H1 (cell line): ENCODE measurements at places on chromosomes 12 and 14. TPM values are rescaled to one million over a fixed set of nuclear protein-coding genes. Genes with fewer than 3 reads are reported as not detected.

GRCh38 chr14:83541147-83541546 is 1988.8 kb upstream of the FLRT2 start:
- no peak for DNase-seq

GRCh38 chr14:97080991-97081390 is 283.8 kb downstream of the VRK1 start:
- DNase-seq = no peak

The HSPA2 gene
- total RNA-seq = 82.9 and 91.1 TPM in 2 replicates

GRCh38 chr14:92717571-92718042 is 30.8 kb downstream of the LGMN start:
- no peak for DNase-seq

DNA sequence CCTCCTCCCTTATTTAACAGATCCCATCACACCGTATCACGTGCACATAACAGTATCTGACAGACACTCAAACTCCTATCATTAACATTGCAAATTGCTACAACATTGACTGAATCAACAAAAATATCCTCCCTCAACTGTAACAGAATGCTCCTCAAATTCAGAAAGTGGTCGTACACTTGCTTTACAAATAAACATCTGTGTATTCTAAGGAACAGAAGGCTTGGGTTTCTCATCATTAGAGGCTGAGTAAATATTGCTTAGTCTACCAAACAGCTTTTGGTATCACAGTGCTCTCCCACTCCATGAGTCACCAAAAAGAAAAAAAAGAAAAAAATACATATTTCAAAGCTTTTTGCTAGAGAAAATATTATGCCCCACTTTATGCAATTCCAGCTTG is 23.9 kb downstream of the FERMT2 start:
- DNase-seq = no peak

- no peak for DNase-seq
Observed at GRCh38 chr14:90416720-90417119, 19.9 kb downstream of the CALM1 start.

GRCh38 chr12:124484067-124484466 is 83.3 kb downstream of the NCOR2 start:
- no peak for DNase-seq

The ARL6IP4 gene
- 109 and 115 TPM in 2 replicates for total RNA-seq

The RIMKLB gene
- 75.7 and 78.2 TPM in 2 replicates for total RNA-seq

DNA sequence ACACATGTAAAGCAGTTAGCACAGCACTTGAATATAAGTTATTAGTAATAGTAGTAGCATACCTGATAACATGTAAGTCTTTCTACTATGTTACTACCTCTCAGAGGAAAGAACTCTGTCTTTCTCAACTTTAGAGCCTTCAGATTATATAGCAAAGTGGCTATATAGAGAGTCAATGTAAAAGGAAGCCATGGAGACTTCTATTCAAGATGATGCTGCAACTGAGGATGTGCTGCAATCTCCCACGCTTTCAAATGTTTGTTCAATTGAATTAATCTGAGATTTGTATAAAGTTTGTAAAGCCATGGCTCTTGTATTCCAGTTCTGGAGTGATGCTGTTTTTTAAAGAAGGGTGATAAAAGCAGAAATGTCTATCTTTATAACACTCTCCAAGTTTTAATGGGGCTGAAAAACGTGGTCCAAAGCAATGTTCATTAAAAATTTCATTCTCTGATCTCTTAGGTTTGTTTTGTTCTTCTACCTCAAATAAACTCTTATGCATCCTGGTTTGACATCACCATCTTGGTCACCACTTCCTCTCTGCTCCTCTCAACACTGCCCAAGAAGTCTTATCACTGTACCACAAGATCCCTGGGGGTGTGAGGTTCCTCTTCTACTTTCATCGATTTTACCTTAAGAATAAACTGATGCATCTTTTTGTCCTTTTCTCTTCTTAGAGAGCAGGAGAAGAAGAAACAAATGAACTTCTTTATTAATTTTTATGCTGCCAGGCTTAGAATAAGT is 40.6 kb downstream of the C12orf42 start:
- no peak for DNase-seq

The PLEK2 gene
- total RNA-seq = 2.1 and 2.9 TPM in 2 replicates

The GPRC5D gene
- not detected in 2 replicates for total RNA-seq

DNA sequence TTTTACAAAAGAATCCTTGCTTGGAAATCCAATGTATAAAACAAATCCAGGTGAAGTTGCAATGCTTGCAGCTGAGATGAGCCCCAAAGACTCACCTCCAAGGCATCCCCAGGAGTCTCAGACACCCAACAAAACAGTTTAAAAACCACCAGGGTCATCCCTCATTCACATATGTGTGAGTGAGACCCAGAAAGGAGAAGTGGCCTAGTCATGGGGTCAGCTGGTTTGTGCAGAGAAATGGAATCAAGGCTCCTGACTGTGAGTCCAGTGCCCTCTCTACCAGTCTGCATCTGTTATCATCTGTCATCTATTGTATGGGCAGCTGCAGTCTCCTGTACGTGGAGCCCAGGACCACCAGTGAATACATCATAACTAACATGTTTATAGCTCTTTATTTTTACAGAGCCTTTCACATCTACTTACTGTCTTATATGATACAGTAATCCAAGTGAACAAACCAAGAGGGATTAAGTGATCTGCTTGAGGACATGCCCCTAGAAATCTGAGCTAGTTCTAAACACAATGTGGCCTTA is 27.1 kb downstream of the PLEKHG7 start:
- no peak for DNase-seq

The TPPP2 gene
- 0.34 TPM in 1 of 2 replicates, not detected in the other for total RNA-seq

GRCh38 chr14:79544698-79545070 is 666.6 kb downstream of the DIO2 start:
- no peak for DNase-seq

The APOF gene
- total RNA-seq = not detected in 2 replicates

DNA sequence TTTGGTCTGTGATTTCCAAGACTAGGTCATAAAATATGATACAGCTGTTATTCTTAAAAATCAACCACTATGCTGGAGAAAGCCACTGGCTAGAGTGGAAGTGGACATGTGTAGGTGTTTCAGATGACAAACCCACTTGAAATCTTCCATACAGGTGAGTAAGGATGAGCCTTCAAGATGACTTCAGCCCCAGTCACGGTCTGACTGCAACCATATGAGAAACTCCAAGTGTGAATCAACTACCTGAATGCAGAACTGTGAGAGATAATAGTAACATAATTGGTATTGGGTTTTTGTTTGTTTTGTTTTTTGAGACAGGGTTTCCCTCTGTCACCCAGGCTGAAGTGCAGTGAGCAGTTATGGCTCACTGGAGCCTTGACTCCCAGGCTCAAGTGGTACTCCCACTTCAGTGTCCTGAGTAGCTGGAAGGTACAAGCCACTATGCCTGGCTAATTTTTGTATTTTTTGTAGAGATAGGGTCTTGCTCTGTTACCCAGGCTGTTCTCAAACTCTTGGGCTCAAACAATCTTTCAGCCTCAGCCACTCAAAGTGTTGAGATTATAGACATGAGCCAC is 273.3 kb upstream of the LRIG3 start:
- no peak for DNase-seq

- no peak for DNase-seq
Observed at GRCh38 chr12:40103043-40103442, 2.8 kb downstream of the SLC2A13 start.

DNA sequence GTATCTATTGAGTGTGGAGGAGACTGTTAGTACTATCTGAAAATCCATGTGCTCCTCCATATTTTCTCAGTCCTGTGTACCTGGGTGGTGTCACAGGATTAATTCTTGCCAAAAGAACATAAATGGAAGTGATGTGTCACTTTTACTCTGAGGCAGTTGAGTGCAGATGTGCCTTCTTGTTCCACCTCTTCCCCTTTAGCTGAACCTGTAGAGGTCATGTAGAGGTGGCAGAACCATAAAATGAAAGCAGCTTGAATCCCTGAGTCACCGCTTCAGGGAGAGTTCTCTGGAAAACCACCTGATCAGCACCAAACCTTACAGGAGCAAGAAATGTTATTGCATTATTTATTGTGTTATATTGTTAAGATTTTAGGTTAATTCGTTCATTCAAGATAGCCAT is 14.7 kb upstream of the SLC25A3 start:
- DNase-seq = no peak

GRCh38 chr12:43162138-43162537 is 389.9 kb downstream of the ADAMTS20 start:
- DNase-seq = no peak

GRCh38 chr12:60278209-60278608 is 682.4 kb downstream of the SLC16A7 start:
- DNase-seq = no peak

GRCh38 chr12:51323317-51323960 is 535 bp downstream of the BIN2 start:
- DNase-seq = no peak

DNA sequence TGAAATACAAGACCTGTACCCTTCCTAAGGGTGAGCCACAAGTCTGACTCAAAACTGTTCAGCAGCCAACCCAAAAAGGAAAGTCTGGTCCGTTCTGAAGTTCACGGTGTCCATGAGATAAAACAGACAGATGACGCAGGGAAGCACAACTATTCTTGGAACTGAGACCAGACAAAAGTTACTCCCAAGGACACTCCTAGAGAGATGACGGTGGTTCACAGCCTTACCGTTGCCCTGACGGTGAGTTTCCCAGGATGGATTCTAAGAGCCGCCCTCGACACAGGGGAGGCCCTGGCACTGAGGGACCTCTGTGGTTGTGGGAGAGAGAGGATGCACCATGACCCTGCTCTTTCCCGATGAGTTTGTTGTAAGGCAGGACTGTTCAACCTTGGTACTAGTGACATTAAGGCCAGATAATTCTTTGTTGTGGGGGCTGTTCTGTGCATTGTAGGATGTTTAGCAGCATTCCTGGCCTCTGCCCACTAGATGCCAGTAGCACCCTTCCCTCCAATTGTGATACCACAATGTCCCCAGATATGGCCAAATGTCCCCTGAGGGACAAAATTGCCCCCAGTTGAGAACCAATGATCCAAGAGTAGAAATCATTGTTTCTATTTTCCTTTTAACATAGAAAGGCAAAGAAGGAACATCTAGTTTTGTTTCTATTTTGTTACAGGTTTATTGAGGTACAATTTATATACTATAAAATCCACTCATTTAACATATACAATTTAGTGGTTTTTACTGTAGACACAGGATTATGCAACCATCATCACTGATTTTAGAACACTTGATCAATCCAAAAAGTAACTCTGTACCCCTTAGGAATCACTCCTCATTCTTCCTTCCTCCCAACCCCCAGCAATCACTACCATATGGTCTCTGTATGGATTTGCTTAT is 23.0 kb downstream of the OR10P1 start:
- no peak for DNase-seq

DNA sequence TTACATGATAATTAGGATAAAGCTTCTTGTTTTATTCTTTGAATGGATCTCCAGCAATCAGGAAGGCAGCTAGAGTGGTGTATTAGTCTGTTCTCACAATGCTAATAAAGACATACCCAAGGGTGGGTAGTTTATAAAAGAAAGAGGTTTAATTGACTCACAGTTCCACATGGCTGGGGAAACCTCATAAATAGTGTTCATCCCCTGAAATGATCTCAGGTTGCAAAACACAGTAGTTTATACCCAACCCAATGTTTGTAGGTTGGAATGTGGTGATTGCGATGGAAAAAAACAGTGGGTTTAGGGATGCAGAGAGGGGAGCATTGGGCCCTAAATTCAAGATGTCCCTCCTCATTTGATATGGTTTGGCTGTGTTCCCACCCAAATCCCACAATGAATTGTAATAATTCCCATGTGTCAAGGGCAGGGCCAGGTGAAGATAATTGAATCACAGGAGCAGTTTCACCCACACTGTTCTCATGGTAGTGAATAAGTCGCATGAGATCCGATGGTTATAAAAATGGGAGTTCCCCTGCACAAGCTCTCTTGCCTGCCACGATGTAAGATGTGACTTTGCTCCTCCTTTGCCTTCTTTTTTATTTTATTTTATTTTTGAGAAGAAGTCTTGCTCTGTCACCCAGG is 11.5 kb downstream of the MUCL1 start:
- no peak for DNase-seq

The MANSC4 gene
- total RNA-seq = not detected in 2 replicates

The CLEC1B gene
- total RNA-seq = not detected in 2 replicates

The IGFBP6 gene
- total RNA-seq = 13.7 and 16.4 TPM in 2 replicates

GRCh38 chr12:107200394-107200793 is 107.0 kb upstream of the CRY1 start:
- no peak for DNase-seq
